ENCODE measurements at places on chromosomes 5 and 9. TPM values are rescaled to one million over a fixed set of nuclear protein-coding genes. Genes with fewer than 3 reads are reported as not detected.

DNA sequence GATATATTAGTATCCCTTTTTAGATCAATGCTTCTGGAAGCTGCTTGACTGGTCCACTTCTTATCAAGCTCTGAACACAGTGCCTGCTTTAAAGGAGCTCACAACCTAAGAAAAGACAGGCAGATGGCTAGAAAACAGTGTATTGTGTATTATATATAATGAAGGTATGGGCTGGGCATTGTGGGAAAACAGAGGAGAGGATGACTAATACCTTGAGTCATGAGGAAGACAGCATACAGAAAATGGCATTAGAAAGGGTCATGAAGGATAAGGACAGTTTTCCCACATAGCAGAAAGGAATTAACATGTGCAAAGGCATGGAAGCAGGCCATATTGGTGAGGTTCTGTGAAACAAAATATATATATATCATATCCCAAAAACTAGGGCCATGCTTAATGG, 309.6 kb downstream of the MLLT3 start:
- DNase-seq: no peak

- DNase-seq: no peak
Measured at GRCh38 chr9:134313470-134313869, 12.8 kb upstream of the RXRA start.

GRCh38 chr5:22649074-22649473, 204.1 kb downstream of the CDH12 start:
- no peak for DNase-seq

Gene MIGA2
- 16.8 TPM for total RNA-seq

DNA sequence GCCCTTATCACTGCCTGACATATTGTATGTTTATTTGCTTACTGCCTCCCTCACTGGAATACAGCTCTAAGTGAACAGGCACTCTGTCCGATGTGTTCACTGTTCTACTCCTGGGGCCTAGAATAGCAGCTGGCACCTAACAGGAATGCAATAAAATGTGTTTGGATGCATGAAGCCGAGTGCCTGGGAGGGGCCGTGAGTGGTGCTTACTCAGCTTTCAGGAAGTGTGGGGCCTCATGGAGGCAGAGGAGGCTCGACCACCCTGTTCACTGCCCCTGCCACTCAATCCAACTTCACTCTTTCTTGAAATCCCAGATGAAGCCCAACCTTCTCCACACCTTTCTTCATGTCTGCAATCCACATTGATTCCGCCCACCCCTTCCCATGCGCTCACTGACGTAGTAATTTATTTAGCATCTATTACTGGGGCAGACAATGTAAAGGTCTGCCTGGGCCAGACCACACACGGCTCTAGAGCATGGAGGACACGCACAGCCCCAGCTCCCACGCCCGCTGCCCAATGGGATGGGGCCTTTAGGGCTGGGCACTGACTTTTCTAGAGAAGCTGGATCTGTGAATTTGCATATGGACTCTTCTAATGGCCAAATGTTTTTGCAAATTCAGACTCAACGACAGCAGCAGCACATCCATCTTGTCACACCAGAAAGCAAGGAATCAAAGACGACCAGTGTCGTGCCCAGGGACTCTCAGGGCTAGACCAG, 21.3 kb downstream of the TBC1D9B start:
- DNase-seq: no peak

Gene KIF4B
- not detected for total RNA-seq

- DNase-seq: no peak
Measured at GRCh38 chr5:37189355-37189754, 59.8 kb downstream of the CPLANE1 start.

DNA sequence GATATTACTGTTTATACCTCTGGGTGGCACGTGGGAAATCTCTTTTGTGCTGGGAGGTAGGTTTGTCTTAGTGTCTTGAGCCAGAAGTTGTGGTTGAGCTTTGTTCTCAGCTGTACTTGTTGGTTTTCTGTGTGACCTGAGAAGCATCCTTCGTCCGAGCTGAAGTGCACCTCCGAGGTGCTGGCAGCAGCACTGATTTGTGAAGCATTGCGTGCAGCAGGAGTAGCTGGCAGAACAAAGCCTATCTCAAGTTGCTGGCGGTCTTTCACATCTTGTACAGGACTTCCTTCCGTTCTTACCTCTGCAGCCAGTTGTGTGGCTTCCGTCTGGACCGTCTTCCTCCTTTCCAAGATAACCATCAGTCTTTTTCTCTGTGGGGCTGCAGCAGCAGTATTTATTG, 4.3 kb downstream of the PRRC2B start:
- DNase-seq: no peak

Gene F2RL1
- total RNA-seq: 210 TPM

Gene SLC36A1
- total RNA-seq: 19.5 TPM

Gene TMOD1
- 0.47 TPM for total RNA-seq

Gene CCDC107
- 13.8 TPM for total RNA-seq

DNA sequence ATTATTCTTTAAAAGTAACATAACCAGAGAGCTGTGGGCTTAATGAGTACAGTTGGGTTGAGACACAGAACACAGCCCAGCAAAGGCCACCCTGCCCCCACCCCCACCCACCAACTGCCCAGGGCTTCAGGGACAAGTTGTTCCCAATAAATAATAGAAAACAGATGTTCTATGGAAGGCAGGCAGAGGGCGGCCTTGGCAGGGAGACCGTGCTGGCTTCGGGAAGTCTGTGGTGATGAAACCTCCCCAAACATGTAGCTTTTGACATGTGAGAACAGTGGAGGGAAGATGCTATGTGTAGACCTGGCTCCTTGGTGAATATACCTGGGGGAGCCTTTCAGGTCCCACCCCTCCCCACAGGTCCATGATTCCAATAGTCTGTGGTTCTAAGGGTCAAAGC, 10.0 kb downstream of the TRAF1 start:
- peak; percentile 65 for DNase-seq

Gene GLIPR2
- total RNA-seq: 14.1 TPM

GRCh38 chr5:42668254-42668653, 88.4 kb upstream of the CCDC152 start:
- no peak for DNase-seq

Gene GRIN3A
- total RNA-seq: under 0.01 TPM

Gene PCDHB13
- 1.9 TPM for total RNA-seq

Gene NPDC1
- 12.3 TPM for total RNA-seq

Gene ACTBL2
- 0.16 TPM for total RNA-seq

- peak; percentile 72 for DNase-seq
Measured at GRCh38 chr9:120755810-120756434, 37.3 kb downstream of the FBXW2 start.

DNA sequence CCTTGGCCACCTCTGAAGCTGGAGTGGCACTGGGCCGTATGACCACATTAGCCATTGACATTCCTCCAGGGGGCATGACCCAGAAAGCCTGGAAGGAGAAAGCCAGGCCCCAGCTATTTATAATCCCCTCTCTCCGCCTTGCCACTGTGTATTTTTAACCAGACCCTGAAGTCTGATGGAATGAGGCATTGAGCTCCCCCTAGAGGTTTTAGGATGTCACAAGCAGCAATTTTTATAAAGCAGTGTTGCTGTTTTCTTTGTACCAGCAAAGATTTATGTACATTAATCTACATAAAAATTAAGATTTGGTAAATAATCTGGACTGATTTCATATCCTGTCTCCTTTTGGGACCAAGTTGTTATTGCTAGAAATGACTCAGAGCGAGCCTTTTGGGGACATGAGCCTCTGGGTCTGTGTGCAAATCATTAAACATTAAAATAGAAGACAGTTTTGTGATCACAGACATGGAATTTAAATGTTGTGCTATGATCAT, 127.1 kb downstream of the TRIO start:
- DNase-seq: peak; percentile 81

DNA sequence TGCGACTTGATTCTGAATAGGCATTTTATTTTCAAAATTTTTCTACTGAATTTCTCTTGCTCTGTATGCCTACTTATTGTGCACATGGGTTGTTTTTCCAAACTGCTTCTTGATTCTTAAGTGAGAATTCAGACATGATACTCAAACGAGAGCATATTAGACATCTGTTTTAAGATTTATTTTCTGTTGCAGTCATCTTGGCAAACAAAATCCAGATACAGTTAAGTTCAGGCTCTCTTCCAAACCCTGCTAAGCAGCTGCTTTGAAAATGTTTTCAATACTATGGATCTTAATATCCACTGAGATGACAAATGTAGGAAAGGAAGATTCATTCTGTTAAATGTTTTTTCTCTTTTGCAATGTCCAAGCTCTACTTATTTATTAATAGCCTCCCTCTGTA, 4.5 kb downstream of the TMEM215 start:
- DNase-seq: no peak

GRCh38 chr5:41835645-41836044, 34.6 kb downstream of the OXCT1 start:
- peak; percentile 66 for DNase-seq

DNA sequence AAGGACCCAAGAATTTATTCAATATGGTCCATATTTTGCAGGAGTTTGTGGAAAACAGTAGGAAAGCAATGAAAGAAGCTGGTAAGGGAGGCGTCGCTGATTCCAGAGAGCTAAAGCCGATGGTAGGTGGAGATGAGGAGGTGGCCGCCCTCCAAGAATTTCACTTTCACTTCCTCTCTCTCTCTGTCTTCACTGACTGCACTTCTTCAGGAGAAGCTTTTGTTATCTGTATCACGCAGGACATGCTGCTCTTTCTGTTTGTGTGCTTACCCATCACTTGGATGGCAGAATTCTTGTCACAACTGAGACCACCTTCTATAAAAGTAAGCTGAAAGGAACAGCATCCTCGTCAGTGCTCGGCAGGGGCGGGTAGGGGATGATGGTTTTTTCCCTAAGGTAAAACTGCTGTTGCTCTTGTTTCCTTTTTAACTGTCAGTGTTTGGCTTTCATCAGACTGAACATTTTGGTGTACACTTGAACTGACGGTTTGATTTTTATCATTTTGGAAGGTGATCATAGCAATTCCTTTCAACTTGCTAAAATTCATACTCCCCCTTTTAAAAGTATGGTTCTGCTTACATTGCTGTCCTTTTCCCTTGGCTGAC, 62.4 kb upstream of the FSD1L start:
- DNase-seq: no peak

Gene NRARP
- 5.3 TPM for total RNA-seq

DNA sequence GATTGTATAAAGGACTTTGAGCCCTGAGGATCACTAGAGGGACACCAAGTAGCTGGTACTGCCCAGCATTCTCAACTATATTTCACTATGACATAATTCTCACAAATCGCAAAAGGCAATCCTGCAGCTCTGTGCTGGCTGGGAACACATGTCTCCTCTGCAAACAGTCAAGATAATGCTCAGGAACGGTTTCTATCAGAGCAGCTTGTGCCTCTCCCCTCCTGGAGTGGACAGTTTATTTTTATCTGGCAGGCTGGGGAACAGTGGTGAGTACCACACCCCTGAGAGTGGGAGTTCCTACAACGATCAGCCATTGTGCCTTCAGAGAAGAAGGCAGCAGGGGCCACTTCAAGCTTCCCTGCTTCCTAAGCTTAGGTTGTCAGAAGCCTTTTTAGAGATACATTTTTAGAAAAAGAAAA, 65.8 kb downstream of the ERAP1 start:
- peak; percentile 41 for DNase-seq

DNA sequence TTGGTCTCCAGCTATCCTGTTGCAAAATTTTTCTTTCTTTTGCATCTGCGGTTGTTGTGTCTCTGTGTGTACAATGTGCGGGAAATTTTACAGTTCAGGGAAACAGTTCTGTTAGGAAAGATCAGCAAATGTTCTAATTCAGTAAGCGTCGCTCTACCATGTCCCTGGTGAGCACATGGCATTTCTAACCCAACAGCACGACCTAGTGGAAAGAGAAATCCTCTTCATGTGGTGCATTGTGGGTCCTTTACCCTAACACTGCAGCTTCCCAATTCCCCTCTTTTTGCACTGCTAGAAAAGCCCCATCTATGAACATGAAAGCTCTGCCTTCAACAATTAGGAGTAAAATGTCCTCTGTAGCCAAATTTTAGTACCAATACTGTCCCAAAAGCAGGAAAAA, 974.2 kb upstream of the CDH9 start:
- no peak for DNase-seq

DNA sequence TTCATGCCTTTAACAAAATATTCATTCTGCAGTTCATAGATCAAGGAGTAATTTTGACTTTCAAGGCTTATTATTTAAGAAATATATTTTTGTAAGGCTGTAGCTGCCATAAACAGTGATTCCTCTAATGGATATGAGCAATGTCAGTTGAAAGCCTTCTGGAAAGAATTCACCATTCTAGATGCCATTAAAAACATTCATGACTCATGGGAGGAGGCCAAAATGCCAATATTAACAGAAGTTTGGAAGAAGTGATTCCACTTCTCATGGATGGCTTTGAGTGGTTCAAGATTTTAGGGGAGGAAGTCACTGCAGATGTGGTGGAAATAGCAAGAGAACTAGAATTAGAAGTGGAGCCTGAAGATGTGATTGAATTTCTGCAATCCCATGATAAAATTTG, 229.1 kb downstream of the DEPDC1B start:
- no peak for DNase-seq

Gene PRR7
- total RNA-seq: 4.8 TPM

DNA sequence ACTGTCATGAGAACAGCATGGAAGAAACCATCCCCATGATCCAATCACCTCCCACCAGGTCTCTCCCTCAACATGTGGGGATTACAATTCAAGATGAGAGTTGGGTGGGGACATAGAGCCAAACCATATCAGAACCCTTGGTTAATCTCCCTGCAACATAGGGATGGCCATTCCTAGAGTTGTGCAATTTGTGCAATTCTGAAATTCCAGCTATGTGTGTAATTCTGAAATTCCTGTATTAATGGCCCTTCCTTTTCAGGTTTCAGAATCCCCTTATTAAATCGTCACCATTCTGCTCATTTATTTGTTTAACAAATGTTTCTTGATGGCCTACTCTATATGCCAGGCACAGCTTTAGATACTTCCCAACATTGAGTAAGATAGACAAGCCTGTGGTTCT, 282.6 kb downstream of the SMARCA2 start:
- DNase-seq: no peak

- peak; percentile 40 for DNase-seq
Measured at GRCh38 chr5:123450640-123451039, 27.4 kb upstream of the CEP120 start.

- no peak for DNase-seq
Measured at GRCh38 chr9:112997236-112997941, 14.6 kb downstream of the ZNF883 start.

DNA sequence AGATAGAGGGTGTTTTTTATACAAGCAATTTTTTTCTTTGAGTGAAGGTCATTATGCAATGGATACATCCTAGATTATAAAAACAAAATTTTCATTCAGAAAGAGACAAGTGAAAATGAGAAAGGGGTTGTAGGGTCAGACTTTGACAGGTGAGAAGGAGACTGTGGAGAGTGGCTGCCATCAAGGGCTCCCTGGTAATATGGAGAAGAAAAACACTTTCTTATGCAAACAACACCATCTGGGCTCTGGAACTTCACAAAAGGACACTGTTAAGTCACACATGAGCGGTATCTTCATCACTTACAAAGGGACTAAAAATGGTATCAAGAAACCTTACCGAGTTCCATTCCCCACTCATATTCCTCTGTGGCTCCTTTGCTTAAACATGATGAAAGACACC, 23.5 kb downstream of the C7 start:
- DNase-seq: no peak

GRCh38 chr9:77667151-77667550, 19.0 kb upstream of the GNA14 start:
- DNase-seq: no peak
